ENCODE measurements at places on chromosomes 6 and 20. TPM values are rescaled to one million over a fixed set of nuclear protein-coding genes. Genes with fewer than 3 reads are reported as not detected.

GRCh38 chr6:18323935-18324705 is 59.8 kb upstream of the DEK start:
- DNase-seq, result no peak

DNA sequence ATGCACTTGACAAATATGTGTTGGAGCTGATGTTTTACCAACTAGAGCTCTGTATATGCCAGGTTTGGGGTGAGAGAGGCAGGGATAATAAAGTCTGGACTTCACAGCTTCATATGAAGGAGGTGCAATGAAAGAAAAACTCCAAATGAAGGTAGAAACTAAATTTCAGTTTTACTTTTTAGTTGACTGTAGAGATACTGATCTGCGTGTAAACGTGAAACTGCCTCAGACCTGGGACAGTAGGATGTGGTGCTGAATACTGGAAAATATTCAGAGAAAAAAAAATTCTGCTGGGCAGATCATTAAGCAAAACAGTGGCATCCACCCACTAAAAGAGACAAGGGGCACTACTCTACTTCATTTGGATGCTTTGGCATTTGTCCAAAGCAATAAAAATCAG is 94.5 kb downstream of the BACH2 start:
- DNase-seq, result no peak

DNA sequence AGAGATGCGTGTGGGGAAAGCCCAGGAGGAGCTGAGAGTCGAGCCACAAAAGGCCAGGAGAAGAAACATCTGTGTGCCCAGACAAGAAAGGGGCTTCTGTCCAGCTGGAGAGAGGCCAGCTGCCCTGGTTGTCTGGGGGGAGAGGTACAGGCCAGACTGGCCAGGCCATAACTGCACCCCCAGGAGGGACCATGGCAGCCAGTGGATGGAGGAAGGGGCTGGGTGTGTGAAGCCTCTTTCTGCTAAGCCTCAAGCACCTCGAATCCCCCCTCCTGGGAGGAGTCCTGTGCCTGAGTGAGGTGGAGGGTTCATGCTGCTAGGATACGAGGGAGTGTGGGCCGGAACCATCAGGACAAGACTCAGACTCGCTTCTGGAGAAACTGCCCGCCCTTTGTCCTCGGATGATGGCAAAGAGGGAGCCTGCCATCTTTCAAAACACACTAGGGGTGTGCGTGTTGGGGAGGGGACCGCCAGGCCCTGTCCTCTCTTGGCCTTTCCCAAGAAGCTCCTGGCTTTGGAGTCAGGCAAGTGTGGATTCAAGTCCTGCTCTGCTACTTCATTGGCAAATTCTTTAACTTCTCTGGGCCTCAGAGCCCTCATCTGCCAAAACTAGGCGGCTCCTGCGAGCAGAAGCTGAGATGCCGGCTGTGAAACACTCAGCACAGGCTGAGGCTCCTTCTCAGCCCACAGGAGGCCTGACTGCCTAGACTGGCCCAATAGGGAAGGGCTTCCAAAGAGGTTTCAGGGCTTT is 90.3 kb downstream of the ASXL1 start:
- DNase-seq, result no peak

The ALDH5A1 gene
- 7.2 TPM for total RNA-seq

The SLC35D3 gene
- not detected for total RNA-seq

Measured in chondrocyte (in vitro differentiated cells).